ENCODE measurements at places on chromosomes 7 and 10. TPM values are rescaled to one million over a fixed set of nuclear protein-coding genes. Genes with fewer than 3 reads are reported as not detected.

The ANXA11 gene
- 133 TPM for total RNA-seq

DNA sequence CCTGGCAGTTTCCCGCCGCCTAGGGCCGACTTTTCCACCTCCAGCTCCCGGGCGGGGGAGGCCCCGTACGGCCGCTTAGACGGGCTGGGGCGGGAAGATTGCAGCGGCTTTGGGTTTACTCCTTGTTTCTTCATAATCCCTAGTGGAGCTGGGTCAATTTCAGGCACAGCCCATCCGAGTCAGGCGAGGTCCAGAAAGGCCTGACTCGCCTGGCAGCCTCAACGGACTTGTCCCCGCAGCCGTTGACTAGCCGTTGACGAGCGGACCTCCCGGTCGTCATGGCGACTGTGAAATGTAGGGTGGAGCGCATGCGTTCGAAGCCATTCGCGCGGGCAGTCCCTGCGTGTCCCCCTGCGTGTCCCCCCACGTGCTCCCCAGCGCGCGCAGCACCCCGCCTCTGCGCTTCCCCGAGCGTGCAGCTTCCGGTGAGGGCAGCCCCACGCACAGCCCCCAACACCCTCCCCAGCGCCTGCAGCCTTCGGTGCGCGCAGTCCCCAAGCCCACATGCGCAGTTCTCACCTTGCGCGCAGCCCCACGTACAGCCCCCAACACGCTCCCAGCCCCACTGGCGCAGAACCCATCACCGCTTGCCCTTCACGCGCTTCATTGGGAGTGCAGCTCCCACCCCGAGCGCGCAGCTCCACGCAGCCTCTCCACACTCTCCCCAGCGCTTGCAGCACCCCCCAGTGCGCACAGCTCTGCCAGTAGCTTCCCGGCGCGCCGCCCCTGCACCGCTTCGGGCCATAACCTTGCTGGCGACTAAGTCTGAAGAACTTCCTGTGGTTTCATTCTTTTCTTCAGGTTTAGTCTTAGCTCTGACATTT, 67.8 kb downstream of the TBX20 start:
- H3K4me3 ChIP-seq, result peak overlapping the region; percentile 85
- peaks cover 12% of the 10 kb centered on the region for H3K4me1 ChIP-seq
- DNase-seq, result peak; percentile 51
- H3K27me3 ChIP-seq, result peaks cover 9% of the 10 kb centered on the region
- H3K27ac ChIP-seq, result no peak overlapping the region
- no peaks in the 10 kb centered on the region for H3K36me3 ChIP-seq

DNA sequence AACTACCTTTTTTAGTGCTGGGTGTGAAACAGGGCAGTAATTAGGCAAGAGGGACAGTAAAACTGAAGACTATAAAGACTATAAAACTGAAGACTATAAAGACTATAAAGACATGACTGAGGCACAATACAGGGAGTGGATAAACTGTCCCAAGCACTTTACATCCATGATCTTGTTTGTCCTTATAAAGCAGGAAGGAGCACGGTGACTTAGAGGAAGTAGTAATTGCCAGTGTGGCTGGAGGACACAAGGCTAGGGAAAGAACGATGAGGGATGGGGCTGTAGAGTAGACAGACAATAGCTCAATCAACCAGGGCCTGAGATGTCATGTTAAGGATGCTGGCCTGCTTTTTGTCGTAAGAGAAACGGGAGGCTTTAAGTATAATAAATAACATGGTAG, 26.0 kb downstream of the DNAJC12 start:
- H3K27ac ChIP-seq, result no peak overlapping the region
- no peak for DNase-seq
- no peaks in the 10 kb centered on the region for H3K27me3 ChIP-seq
- H3K4me3 ChIP-seq, result no peak overlapping the region

- no peak overlapping the region for H3K27ac ChIP-seq
- DNase-seq, result no peak
- peaks cover 8% of the 10 kb centered on the region for H3K4me1 ChIP-seq
- H3K4me3 ChIP-seq, result no peak overlapping the region
- H3K27me3 ChIP-seq, result no peaks in the 10 kb centered on the region
- no peaks in the 10 kb centered on the region for H3K36me3 ChIP-seq
Measured at GRCh38 chr7:33458581-33458980, 329.2 kb downstream of the BBS9 start.

The LRIT1 gene
- total RNA-seq, result not detected

- H3K27me3 ChIP-seq, result no peaks in the 10 kb centered on the region
- H3K4me1 ChIP-seq, result no peaks in the 10 kb centered on the region
- peak; percentile 34 for DNase-seq
- no peaks in the 10 kb centered on the region for H3K36me3 ChIP-seq
Measured at GRCh38 chr7:48337012-48337621, 165.9 kb downstream of the ABCA13 start.

The CRYGN gene
- not detected for total RNA-seq

GRCh38 chr7:9283246-9283645, 849.8 kb downstream of the NXPH1 start:
- no peaks in the 10 kb centered on the region for H3K36me3 ChIP-seq
- H3K4me1 ChIP-seq, result no peaks in the 10 kb centered on the region
- DNase-seq, result no peak

The ITGB1 gene
- 504 TPM for total RNA-seq

The TMEM209 gene
- 11.8 TPM for total RNA-seq

DNA sequence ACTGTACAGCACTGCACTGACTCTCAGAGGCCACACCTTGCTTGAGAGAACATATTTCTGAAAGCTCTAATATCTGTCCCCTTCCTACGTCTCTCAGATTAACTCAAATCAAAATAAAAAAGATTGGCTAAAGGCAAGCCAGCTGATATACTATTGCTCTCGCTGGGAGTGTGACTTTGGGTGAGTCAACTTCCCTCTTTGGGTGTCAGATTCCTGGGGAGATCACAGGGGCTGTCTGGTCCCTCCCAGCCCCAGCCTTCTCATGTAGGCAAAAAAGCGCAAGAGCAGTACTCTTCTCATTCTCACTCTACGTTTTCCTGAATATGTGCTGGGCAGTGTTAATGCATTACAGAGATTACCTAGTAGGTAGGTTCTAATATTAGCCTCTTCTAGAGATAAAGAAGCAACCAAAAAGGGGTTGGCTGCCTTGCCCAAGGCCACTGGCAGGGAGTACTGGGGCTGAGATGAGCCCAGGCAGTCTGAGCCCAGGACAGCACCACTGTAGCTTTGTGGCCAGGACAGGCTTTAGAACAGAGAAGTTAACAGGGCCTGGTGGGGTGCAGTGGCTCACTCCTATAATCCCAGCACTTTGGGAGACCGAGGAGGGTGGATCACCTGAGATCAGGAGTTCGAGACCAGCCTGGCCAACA, 9.1 kb upstream of the DENND2A start:
- H3K4me1 ChIP-seq, result no peaks in the 10 kb centered on the region
- no peak for DNase-seq
- H3K36me3 ChIP-seq, result no peaks in the 10 kb centered on the region
- no peak overlapping the region for H3K4me3 ChIP-seq

The CCL24 gene
- total RNA-seq, result not detected

The ABCB8 gene
- 17.4 TPM for total RNA-seq

The PDE6C gene
- total RNA-seq, result not detected

DNA sequence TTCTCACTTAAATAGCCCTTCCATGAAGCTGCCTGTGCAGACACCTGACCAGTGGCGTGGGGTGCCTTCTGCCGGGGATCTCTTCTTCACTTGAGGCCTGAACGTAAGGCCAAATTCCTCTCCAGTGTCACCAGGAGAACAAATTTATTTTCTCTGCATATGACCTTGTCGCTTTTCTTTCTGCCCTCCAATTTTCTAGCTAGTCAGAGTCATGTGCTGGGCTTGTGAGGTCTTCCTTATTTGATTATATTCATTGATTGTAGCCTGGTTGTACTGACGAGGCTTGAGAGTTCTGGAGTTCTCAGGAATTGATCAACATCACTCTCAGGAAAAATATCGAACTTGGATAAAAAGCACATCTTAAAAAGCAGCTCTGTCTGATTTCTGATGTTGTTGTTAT, 255.7 kb downstream of the BUB3 start:
- no peaks in the 10 kb centered on the region for H3K4me1 ChIP-seq
- H3K4me3 ChIP-seq, result no peak overlapping the region
- DNase-seq, result no peak
- no peaks in the 10 kb centered on the region for H3K36me3 ChIP-seq
- no peak overlapping the region for H3K27ac ChIP-seq

- peaks cover 6% of the 10 kb centered on the region for H3K4me1 ChIP-seq
- H3K27ac ChIP-seq, result no peak overlapping the region
- H3K36me3 ChIP-seq, result no peaks in the 10 kb centered on the region
- no peaks in the 10 kb centered on the region for H3K27me3 ChIP-seq
Measured at GRCh38 chr7:123871998-123872867, 27.3 kb downstream of the HYAL4 start.

DNA sequence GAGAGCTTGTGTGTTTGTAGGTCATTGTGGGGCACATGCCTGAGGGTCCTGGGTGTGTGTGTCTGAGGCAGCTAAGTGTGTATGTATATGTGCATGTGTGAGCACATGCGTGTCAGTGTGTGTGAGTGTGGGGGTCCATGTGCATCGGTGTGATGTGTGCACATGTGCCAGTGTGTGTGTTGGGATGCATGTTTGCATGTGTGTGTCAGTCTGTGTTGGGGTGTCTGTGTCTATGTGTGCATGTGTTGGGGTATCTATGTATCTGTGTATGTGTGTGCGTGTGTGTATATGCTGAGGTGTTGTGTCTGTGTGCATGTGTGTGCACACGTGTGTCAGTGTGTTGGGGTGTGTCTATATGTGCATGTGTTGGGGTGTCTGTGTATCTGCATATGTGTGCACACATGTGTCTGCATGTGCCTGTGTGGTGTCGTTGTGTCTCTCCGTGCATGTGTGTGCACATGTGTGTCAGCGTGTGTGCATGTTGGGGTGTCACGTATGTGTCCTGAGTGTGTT, 33.3 kb downstream of the PWWP2B start:
- H3K27me3 ChIP-seq, result peaks cover 2% of the 10 kb centered on the region
- DNase-seq, result no peak
- peaks cover 5% of the 10 kb centered on the region for H3K36me3 ChIP-seq

The UFSP1 gene
- 2.4 TPM for total RNA-seq

DNA sequence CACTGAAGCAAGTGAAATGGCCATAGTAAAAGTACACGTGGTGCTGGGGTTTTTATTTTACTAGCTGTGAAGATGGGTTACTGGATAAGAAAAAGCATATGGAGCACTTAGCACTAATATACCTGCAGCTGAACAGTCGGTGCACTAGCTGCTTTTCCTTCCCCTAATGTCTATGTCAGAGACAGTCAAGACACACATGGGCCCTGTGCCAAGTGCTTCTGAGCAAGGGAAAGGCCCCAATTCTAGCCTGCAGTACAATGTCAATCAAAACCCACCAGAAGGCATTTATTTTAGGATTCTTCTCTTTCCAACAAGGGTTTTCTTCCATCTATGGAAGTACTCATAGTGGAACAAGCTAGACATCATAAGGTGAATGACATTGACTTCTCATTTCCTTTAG, 716.7 kb downstream of the CCSER2 start:
- H3K27ac ChIP-seq, result no peak overlapping the region
- no peaks in the 10 kb centered on the region for H3K36me3 ChIP-seq
- H3K4me1 ChIP-seq, result no peaks in the 10 kb centered on the region
- no peak for DNase-seq
- H3K4me3 ChIP-seq, result no peak overlapping the region
- H3K27me3 ChIP-seq, result no peaks in the 10 kb centered on the region

The C10orf105 gene
- 0.15 TPM for total RNA-seq

DNA sequence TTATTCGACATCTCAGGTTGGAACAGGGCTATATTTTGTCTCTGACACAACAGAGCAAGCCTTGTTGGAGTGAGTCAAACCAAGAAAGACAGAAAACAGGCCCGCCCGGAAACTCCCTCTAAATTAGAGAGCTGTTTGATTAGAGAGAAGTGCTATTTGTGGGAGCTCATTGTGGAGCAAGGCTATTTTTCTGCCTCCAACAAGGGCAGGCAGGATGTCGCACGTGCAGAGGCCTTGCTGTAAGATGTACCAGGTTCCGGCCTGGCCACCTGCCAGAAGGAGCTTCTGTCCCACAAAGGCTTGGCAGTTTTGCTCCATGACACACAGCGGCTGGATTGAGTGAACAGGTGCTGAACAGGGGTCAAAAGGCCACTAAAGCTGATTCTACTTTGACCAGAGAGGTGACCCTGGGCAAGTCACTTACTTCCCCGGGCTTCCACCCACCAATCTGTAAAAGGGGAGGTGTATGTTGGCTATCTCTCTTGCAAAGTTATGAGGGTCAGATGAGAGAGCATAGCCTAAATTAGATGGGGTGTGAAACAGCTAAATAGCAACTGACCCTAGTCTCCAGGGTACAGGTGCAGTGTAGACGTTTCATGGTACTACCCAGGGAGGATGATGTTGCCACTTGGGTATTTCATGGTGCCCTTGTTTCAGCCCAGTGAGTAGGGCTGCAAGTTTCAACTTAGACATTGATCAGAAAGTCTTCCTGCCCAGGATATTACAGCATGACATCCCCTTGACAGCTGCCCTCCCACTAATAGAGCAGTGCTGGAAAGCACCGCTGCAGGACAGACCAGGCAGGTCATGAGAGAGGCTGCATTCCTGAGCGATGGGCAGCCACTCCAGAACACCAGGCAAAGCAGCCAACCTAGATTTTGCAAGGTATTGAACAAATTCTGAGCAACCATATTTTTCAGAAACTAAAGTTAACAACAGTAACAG, 62.0 kb downstream of the VSTM4 start:
- no peak for DNase-seq
- H3K27ac ChIP-seq, result no peak overlapping the region
- H3K27me3 ChIP-seq, result peaks cover 6% of the 10 kb centered on the region
- H3K4me1 ChIP-seq, result no peaks in the 10 kb centered on the region
- H3K36me3 ChIP-seq, result no peaks in the 10 kb centered on the region

The OR6B1 gene
- not detected for total RNA-seq

GRCh38 chr7:77450054-77450453, 33.9 kb upstream of the GSAP start:
- no peak overlapping the region for H3K4me3 ChIP-seq
- H3K36me3 ChIP-seq, result peaks cover 3% of the 10 kb centered on the region
- DNase-seq, result no peak

All from endothelial cell (in vitro differentiated cells).